ENCODE measurements at places on chromosomes 7 and 10.

DNA sequence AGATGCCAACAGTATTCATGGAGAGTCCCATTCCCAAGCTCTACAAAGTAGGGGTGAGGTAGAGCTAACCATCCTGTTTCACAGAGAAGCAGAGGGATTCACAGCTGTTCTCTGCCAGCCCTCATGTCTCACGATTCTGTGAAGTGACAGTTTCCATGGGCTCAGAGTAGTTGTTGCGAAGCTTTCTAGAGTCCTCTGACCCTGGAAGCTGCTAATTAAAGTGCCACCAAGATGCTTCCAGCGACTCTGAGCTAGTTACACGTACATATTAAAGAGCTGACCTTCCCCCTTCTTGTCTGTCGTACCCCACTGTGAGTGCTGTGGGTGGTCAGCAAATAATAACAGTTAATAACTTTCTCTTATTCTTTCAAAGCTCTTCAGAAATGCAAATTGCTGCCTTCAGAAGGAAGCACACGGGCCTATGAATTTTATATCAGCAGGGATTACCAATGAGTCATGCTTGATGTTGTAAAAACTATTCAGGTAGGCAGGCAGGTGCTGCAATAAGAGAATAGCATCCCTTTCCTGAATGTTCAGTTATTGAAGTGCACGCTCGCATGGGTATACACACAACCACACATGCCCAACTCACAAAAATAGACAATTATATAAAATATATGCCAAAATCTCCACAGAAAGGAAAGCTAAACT lies 34.1 kb downstream of the DNAJB9 start:
- DNase-seq = no peak

GRCh38 chr7:131827421-131827820 lies 271.0 kb upstream of the PODXL start:
- DNase-seq = no peak

DNA sequence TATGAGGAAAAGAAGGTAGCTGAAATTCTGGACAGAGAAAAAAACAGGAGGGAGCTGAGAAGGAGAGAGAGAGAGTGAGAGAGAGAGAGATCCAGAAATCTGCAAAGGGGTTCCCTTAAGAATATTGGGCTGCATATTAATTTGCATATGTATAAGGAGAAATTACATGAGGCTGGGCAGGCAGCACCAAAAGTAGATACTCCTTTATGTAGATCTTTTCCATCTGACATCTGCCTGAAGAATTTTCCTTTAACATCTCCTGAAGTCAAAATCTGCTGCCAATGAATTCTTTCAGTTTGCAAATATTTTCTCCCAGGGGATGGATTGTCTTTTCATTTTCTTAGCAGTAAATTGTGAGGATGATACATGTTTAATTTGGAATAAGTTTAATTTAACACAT lies 1365.3 kb downstream of the GATA3 start:
- no peak for DNase-seq

DNA sequence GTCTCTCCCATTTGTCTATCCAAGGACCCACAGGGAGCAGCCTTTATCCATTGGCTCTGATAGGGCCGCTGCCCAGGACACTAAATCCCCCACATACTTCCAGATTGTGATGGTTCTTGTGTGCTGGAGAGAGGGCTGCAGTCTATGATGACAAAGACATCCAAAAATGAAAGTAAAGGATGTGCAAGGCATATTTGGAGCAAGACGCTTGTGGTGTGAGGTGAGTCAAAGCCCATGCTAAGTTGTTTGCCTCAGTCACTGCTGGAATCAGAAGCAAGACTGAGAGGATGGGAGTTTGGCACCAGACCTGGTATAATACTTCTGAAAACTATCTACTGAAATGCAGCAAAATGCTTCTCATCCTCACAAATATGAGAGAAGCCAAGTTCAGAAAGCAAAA lies 22.7 kb downstream of the ZNF22 start:
- DNase-seq = no peak
